ENCODE measurements at places on chromosomes 3 and 15.
A peak's percentile ranks its signal among the peaks of the same experiment; 100 is the strongest.

GRCh38 chr3:160473978-160474377, 24.4 kb upstream of the TRIM59 start:
- DNase-seq, result no peak

DNA sequence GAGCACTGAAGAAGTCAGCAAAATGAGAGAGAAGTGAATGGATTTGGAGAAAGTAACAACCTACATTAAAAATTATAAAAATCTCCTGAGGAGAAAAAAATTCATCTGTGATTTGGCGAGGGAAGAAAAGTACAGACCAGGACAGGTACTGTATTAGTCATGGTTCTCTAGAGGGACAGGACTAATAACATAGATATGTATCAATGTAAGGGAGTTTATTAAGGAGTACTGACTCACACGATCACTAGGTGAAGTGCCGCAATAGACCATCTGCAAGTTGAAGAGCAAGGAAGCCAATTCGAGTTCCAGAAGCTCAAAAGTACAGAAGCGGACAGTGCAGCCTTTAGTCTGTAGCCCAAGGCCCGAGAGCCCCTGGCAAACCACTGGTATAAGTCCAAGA, 1004.4 kb upstream of the ALCAM start:
- DNase-seq, result no peak

GRCh38 chr3:26768068-26768651, 145.6 kb downstream of the LRRC3B start:
- no peak for DNase-seq

DNA sequence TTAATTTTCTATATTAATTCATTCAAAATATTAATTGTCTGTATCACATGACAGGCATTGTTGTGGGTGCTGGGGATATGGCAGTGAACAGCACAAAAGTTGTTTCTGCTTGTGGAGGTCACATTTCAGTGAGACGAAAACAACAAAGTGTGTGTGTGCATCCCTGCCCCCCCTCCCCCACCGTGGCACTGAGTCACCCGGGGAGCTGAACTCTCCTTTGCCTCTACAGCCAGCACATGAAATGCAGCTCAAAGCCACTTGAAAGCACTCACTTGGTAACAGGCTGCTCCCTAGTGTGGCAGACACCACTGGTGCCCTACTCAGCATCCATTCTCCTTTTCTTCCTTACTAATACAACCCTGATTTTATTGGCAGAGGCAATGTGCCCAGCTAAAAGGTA, 16.9 kb upstream of the SCAMP5 start:
- DNase-seq, result peak; percentile 66

GRCh38 chr3:139388821-139389551, 461 bp downstream of the COPB2 start:
- no peak for DNase-seq

GRCh38 chr3:129793319-129793718, 100.2 kb downstream of the TMCC1 start:
- no peak for DNase-seq

GRCh38 chr3:128556384-128556783, 63.4 kb upstream of the GATA2 start:
- DNase-seq, result no peak

GRCh38 chr3:184541886-184542562, 19.6 kb upstream of the EPHB3 start:
- DNase-seq, result no peak

- DNase-seq, result no peak
Observed at GRCh38 chr3:45551214-45552010, 43.1 kb upstream of the LIMD1 start.

DNA sequence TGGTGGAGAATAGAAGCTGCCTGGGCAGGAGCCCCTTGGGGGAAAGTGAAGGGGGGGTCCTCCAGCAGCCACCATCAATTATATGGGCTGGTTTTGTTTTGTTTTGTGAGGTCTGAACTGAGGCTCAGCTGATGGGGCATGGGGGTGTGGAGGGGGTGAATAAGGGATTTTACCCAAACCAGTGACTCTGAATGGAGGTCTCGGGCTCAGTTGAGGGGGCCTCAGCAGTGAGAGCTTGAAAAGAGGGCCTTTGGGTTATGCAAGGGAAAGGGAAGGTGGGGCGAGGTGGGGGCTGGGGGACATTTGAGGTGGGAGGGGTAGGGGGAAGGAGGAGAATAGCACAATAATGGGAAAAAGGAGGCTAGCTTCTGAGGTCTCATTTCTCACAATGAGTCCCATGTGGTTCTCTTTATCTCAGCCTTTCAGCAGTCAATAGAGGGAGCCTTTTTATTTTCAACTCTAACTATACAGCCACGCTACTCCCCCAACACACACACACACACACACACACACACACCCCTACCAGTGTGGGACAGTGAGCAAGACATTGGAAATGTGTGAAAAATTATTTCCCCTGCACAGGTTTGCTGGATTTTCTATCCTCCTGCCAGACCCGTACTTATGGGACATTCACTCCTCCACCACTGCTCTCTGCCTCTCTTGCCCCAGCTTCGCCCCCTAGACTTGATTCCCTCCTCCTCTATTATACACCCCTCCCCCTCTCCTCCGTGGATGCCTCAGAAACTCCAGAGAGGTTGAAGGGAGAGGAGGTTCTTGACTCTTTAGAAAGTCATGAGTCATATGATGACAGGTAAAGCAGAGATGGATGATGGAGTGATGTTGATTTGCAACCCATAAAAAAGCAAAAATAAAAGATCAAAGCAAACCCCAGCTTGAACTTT, 96.0 kb downstream of the GTPBP8 start:
- no peak for DNase-seq

DNA sequence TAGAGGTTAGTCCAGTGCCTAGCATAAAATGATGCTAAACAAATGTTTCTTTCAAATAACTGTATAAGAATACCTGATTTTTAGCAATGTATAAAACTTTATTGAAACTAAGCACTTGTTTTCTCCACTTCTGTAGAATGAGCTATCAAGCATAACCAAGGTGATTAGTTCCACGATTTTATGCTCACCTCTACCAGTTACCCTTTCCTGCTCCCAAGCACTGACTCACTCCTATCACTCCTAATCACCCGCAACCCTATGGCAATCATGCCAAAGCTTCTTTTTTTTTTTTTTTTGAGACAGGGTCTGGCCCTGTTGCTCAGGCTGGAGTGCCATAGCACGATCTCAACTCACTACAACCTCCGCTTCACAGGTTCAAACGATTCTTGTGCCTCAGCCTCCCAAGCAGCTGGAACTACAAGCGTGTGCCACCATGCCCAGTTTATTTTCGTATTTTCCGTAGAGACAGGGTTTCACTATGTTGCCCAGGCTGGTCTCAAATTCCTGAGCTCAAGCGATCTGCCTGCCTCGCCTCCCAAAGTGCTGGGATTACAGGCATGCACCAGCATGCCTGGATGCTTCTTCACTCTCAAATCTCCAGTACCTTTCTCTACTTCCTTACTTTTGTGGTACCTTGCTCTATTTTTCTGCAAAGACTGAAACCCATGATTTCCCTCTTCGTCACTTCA, 3.9 kb downstream of the HSPBAP1 start:
- DNase-seq, result no peak

DNA sequence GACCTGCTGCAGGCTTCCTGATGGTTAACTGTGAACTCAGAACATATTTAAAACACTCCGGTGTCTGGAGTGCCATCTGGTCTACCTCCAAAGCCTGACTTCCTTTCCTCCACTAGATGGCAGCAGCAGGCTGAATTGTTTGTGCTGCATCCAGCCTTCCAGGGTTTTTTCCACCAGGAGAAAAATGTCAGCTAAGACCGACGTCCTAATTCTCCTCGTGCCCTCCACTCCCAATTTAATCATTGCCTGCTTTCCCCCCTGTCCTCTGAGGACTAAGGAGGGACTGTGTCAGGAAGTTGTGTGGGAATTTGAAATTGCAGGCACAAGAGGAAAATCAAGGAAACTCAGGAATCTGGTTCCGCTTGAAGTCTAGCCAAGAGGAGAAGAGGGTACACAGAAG, 165.2 kb upstream of the UMPS start:
- peak; percentile 10 for DNase-seq

- DNase-seq, result no peak
Observed at GRCh38 chr3:19216669-19217337, 68.5 kb downstream of the KCNH8 start.

All from NCI-H187 (cell line).